ENCODE measurements at places on chromosomes 2 and 18.
A peak's percentile ranks its signal among the peaks of the same experiment; 100 is the strongest.

- DNase-seq = no peak
Measured at GRCh38 chr18:36424741-36425142, 127.2 kb downstream of the FHOD3 start.

DNA sequence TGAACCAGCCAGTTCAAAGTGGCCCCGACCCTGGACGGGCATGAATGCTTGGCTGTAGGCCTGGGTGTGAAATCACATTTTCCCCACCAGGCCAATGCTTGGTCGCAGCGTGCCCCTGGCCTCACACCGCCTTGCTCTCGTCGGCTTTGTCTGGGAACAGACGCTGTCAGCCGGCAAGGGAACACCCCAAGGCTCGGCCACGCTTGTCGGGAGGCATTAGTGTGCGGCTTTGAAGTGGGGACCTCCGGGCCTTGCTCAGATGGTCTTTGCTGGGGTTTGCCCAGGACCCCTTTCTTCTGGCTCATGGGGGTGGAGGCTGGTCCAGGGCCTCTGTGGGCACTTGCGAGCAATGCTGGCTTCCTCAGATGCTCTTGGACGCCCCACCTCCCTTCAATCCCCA, 79.1 kb downstream of the INHBB start:
- DNase-seq = no peak

- DNase-seq = no peak
Measured at GRCh38 chr18:76518860-76519538, 24.0 kb upstream of the ZNF516 start.

- DNase-seq = no peak
Measured at GRCh38 chr2:42651057-42651456, 82.6 kb downstream of the MTA3 start.

- no peak for DNase-seq
Measured at GRCh38 chr18:58097121-58097906, 53.3 kb downstream of the NEDD4L start.

- DNase-seq = no peak
Measured at GRCh38 chr2:16666449-16666801, 791 bp upstream of the CYRIA start.

DNA sequence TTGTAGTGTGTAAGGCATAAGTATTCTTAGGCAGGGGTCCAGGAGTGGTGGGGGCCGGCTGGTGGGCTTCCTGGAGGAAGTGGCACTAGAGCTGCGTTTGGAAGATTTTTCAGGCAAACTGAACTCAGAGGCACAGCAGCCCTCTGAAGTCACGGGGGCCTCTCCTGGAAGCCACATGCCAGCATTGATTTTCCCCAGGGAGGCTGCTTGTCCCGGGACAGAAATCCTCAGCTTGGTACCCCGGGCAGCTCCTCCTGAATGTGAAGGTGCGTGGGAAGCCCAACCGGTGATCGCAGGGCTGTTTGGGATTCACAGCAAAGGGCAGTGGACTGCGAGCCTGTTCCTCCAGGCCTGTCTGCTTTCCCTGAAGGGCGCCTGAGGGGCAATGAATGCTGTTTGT, 1.6 kb upstream of the PDIA6 start:
- no peak for DNase-seq

DNA sequence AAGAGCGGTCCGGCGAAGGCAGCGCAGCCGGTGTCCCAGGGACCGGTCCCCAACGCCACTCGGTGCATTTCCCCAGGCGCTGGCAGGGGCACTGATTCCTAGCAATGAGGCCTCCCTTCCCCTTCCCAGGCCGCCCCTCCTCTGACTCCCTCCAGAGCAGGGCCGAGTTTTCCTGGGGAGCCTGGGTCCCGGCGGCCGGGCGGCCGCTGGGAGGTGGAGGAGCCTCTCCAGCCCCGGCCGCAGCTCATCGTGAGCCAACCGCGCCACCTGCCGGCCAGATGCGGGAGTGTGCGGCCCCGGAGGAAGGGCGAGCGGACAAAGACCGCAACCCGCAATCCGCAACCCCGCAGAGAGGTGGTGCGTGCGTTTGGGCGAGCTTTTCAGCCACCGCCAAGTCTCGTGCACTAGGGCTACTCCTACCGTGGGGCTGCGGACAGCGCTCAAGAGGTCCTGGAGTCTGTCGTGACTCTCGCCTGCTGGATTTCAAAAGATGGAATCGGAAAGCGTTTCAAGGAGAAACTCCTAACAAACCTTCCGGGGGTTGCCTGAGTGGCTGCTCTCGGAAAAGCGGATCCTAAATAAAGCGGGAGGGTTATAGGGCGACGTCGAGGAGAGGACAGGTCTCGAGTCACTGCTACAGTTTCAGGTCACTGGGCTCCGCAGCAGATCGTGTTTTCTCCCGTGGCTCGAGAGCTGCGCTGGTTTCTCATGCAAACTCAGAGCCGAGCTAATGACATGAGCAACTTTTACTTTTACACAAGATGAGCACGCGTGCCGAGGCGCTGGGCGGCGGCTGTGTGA, 1.5 kb upstream of the EPHA4 start:
- peak; percentile 82 for DNase-seq

- no peak for DNase-seq
Measured at GRCh38 chr2:127968610-127969339, 59.1 kb downstream of the SAP130 start.

GRCh38 chr18:73827801-73828200, 319.8 kb downstream of the FBXO15 start:
- no peak for DNase-seq

DNA sequence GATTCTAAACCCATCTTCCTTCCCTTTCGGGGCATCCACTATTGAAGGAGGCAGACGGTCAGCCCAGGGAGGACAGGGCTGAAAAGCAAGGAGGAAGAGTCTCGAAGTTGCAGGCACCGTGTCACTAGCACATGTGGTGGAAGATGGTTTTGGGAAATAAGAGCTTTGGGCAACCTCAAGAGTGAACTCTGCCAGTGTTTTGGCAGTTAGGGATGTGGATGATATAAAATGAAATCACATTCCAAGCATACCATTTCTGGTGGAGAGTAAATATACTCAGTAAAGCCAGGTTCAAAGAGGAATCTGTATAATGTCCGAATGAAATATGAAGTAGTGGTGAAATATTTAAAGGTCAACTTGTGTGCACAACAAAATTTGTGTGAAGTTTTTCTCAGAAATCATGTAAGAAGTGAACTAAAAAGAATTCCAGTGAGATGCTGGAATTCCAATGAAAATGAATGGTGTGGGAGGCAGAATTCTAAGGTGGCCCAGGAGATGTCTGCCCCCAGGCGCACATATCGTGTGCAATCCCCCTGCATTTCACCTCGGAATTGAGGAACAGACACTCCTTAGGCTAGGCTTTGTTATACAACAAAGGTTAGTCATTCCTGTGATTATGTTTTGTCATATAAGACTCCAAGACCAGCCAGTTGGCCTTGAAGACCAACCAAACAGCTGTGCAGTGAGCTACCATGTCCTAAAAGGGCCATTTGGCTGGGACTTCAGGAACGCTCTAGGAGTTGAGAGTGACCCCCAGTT, 147.1 kb downstream of the SH3BP4 start:
- DNase-seq = no peak
